ENCODE measurements at places on chromosomes 4 and X.

- DNase-seq = no peak
These were observed 12.1 kb downstream of the PPARGC1A start for GRCh38 chr4:23877758-23878229.

- DNase-seq = peak; percentile 69
These were observed 104.1 kb downstream of the GPAT3 start for GRCh38 chr4:83639849-83640493.

DNA sequence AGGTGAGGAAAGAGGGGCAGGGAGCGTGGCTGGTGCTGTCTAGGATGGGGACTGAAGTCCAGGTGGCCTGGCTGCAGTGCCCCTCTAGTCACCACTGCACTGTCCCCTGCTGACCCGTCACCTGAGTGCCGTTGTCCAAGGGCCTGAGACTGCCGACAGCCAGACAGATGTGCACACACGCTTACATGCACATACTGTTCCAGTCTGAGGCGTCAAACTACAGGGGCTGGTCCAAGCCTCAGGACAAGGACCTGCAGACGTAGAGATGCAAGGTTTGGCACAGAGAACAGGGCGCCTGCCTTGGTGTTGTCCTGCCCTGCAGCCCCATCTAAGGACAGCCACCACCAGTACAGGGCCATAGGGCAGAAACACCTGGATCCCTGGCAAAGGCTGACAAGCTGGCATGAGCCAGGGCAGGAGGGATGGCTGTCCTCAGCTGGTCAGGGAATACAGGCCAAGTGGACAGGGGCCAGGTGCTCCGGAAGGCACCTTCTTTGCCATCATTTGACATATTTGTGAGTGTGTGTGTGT lies 1.7 kb downstream of the SLC2A9 start:
- DNase-seq = no peak

GRCh38 chr4:37793562-37793961 lies 32.9 kb upstream of the PGM2 start:
- peak; percentile 36 for DNase-seq

DNA sequence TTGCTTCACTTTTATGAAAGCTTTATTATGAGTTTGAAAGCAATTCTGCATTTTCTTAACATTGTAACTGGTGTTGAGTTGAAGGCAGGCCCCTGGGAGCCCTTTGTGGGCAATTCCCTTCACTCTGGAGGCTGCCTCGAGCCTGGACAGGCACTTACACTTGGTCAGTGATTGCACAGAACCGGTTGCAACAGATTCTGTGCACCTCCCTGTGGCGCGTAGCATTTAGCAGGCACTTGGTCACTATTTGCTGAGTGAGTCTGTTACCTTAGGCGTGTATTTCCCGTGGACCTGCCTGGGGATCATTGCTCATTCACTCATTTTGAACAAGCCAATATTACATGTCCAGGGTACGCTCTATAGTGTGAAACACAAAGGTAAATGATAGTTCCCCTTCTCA lies 80.4 kb downstream of the PTTG2 start:
- no peak for DNase-seq

- peak; percentile 6 for DNase-seq
These were observed 16.9 kb downstream of the STAP1 start for GRCh38 chr4:67575232-67576058.

DNA sequence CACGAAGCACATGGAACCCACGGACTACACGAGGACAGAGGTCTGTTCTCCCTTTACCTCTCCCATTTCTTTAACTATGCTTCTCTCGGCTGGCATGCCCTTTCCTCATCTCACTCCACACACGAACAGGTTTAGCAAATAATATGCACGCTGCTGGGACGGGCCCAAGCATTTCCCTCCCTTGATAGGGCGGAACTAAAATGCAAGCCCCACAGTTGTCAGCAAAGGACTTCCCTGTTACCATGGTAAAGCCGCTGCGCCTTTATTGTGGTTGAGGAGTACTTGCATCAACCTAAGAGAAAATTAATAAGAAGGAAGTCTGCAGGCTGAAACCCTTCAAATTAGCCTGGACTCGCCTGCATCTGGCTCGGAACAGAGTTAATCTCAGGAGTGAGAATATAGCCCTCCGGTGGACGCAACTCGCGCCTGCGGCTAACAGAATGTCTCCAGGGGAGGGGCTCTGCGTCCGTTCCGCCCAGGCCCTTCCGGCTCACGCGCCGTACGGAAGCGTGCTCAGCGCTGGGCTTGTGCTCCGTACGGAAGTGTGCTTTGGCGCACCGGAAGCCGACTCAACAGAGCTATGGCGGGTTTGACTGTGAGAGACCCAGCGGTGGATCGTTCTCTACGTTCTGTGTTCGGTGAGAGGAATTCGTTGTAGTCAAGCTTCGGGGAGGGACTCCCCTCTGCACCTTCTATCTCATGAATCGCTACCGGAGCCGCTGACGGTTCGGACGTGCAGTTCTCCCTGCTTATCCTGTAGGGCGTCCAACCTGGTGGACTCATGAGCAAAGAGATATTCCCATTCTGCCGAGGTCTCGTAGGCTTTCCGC lies at the start of gene CSTF2:
CSTF2 (plus strand) TSS at position 555 of the 830 bp plus-strand sequence; CDS start at position 581, 26 bp downstream.
- DNase-seq = peak; percentile 88

DNA sequence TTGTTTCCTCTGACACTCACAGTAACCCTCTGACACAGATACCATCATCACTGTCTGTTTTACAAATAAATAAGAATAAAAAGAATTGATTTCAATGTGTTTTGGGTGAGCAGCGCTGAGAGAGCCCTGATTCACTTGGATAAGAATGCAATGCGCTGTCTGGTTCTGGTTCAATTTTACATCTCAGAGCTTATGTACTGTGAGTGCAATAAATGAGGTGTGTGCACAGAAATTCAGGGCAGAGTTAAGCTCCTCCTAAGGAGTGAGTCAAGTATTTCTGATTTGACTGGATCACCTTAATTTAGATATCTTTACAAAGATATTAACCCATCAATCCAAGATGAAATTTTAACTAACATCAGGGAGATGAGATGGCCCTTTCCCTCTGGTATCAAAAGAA lies 11.2 kb downstream of the FAM9C start:
- DNase-seq = no peak

Measured in activated CD4-positive, alpha-beta T cell treated with anti-CD3 and anti-CD28 coated beads, Interleukin-10, Interleukin-2, amounts not matched to agents 100 ng/mL and 50 ng/mL, durations not matched to agents 16 hours and 8 hours (primary cell).